ENCODE measurements at places on chromosomes 13 and 19.

- DNase-seq = no peak
Observed at GRCh38 chr19:14159059-14159458, 22.7 kb upstream of the ASF1B start.

DNA sequence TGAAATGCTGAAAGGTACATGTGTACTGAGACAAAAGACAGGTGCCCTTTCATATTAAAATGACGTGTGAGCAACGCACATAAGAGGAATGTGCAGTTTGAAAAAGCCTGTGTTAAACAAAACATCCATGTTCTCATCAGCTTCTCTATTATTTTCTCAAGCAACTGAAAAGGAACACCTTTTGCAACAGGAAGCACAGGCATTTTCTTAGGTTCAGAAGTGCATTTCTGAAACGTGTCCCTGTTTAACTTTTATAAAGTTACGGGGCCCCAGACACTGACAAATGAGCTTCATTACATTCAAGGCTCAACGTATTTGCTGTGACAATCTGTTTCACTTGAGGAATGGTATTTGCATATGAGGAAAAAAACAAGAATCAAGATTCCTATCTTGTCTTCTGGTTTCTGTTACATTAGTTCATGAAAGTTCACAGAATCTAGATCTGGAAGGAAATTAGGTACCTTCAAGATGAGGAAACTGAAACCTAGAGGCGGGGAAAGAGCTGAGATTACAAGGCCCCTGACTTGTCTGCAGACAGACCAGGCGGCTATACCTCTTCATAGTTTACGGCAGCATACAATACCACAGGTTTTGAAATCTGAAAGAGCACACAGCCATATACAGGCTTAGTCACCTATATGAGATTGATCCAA, 431.7 kb downstream of the KLF12 start:
- no peak for DNase-seq

DNA sequence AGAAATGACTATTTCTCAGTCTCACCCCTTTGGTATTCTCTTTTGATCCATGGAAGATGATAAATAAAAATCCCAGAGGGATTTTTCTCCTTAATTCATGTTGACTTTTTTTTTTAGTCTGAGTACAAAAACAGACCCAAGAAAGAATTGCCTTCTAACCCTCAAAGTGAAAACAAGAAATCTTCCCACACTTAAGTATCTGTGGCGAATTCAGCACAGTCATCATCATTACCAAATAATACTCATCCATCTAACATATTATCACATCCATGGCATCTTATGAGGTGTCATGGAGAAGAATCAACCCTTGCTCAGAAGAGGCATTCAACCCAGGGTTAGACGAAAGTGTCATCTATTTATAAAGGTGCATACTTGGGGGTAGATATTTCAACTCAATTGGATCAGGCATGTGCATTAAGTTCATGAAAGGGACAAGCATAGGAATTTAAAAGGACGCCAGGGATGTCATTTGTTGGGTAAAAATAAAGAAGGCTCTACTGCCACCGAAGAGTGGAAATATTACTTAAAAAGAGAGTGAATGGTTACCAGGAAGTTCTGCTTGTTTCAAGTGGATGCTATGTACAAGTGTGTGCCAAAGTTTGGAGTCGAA, 101.9 kb downstream of the FLT1 start:
- no peak for DNase-seq

- DNase-seq = no peak
Observed at GRCh38 chr13:23554000-23554399, 16.2 kb upstream of the TNFRSF19 start.

- DNase-seq = no peak
Observed at GRCh38 chr19:18475004-18475453, 37.1 kb upstream of the ISYNA1 start.

DNA sequence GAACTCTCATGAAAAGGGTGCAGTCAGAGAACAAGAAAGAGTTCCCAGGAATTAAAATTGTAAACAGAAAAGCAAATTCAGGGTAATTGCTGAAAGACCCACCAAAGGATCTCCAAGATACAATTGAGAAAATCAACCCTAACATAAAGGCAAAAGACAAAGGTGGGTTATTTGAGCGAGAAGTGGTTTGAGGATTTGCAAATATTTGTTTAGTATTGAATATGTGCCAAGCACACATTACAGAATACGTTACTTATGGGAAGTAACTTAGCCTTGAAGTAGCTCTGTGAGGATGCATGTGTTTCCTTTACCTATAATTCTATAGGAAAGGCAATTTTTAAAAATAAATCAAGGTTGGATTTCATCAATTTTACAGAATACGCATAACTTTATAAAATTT, 10.0 kb upstream of the CEACAM21 start:
- DNase-seq = no peak

- no peak for DNase-seq
Observed at GRCh38 chr19:41895745-41896580, 13.0 kb downstream of the ARHGEF1 start.

DNA sequence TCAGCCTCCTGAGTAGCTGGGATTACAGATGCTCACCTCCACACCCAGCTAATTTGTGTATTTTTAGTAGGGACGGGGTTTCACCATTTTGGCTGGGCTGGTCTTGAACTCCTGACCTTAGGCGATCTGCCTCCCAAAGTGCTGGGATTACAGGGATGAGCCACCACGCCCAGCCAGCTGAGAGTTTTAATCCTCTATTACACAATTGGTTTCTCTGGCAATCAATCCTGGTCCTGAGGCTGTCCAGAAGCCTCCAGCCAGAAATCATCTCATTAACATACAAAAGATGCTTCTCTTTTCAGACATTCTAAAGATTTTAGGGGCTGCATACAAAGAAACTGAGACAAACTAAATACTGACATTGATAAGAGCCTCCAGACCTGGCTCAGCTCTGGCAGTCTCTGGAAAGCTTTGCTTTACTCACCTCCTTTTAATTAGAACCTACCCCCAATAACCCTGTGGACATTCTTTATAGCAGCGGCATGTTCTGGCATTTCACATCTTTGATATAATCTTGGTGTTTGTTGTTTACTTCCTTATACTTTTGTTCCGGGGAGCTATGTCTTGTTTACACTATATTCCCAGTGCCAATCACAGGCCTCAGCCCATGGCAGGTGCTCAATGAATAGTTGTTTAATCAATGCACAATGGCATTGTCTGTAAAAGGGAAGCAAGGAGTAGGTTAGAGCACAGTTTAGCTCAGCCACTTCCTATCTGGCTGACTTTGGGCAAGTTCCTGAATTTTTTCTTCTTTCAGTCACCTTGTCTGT, 4.1 kb upstream of the ZNF724 start:
- DNase-seq = no peak

- DNase-seq = no peak
Observed at GRCh38 chr19:47093254-47093653, 20.3 kb downstream of the ZC3H4 start.

GRCh38 chr13:80599765-80600164, 258.8 kb upstream of the SPRY2 start:
- no peak for DNase-seq

- no peak for DNase-seq
Observed at GRCh38 chr13:46057256-46058015, 4.9 kb upstream of the ZC3H13 start.

- DNase-seq = no peak
Observed at GRCh38 chr19:35207391-35207871, 21.1 kb downstream of the FAM187B start.

DNA sequence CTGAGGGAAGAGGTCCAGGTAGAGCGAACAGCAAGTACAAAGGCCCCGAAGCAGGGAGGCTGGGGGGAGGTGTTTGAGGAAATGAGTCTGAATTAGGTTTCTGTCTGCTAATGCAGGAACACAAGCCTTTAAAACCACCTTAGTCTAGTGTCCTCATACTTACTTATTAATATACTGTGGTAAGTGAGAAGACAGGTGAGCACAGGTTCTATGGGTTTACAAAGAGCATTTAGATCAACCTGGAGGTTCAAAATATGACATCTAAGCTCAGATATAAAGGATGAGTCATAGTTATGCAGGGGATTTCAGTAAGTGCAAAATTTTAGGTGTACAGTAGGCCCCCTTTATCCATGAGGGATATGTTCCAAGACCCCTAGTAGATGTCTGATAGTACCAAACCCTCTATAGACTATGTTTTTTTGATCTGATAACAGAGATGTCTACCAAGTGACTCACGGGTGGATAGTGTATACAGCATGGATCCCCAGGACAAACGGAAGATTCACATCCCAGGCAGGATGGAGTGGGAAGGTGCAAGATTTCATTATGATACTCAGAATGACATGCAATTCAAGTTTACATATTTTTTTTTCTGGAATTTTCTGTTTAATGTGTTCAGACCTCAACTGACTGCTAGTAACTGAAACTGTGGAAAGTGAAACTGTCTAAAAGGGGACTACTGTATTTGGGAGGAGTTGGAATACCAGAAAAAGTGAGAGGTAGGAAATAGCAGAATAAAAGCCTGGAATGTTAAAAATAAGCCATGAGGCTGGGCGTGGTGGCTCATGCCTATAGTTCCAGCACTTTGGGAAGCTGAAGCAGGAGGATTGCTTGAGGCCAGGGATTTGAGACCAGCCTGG, 18.2 kb upstream of the MED4 start:
- no peak for DNase-seq

DNA sequence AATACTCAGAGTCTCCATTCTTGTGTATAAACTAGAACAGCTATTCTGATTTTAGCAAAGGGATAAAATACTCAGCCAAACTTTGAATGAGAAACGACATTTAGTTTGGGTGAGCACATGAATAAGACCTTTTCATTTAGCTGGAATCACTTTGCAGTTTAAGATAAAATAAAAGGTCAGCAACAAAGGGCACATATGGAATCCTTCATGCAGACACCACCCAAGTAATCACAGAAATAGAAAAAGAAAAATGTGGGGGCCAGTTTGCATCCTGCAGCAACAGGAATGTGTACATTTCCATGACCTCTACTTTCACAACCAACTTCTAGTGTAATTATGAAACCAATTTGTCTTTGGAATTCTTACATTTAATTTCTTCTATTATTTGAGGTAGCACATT, 1637.4 kb downstream of the PCDH9 start:
- DNase-seq = no peak

- no peak for DNase-seq
Observed at GRCh38 chr13:51065372-51066090, 45.5 kb downstream of the C13orf42 start.

DNA sequence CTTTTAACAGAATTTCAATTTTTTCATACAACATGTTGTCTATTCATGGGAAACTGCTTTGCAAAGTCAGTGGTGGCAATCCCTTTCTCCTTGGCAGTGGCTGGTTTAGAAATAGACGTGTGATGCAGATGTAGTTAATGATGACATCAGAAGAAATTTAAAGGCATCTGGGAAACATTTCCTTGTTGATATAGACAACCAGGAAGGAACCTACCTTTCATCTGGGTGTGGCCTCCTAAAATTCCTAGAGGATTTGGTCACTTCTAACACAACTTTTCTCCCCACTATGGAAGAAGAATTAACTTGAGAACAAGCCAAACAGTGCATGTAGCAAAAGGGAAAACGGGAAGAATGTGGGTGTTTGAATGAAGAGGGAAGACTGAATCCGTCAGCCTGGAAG, 102.8 kb downstream of the EFNB2 start:
- peak; percentile 6 for DNase-seq

DNA sequence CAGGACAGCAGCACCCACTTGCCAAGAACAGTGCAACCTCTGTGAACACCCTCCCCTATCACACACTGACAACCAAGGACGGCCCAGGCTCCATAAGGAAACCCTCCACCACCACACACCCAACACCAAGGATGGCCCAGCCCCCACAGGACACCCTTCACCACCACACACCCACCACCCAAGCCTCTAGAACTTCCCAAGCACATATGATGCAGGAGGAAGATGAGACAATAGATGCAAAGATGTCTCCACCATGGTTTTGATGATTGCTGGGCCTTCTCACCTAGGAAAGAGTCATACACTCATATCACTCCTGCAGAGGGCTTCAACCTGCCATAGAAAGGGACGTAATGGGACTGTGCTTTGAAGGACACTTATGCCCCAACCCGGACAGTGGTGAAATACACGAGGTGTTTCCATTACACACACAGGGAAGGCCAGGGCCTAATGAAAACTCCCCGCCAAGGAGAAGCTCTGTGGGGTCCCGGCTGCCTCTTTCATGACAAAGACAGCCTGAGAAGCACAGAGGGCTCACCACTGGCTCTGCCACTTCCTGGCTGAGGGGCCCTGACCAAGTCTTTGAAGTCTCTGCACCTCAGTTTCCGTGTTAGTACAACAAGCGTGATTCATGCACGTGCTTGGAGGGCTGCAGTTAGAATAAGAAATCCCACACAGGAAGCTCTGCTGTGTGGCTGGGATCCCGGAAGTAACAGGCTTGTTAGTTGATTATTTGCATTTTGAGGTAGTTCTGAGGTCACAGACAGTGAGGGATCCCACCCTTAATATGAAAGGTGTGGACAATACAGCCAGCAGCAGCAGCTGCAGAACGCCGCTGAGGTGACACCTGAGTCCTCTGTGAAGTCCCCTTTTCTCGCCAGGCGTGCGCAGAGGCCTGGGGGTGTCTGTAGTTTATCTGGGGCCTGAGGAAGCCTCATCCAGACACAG, 61.9 kb upstream of the ATP12A start:
- DNase-seq = no peak

DNA sequence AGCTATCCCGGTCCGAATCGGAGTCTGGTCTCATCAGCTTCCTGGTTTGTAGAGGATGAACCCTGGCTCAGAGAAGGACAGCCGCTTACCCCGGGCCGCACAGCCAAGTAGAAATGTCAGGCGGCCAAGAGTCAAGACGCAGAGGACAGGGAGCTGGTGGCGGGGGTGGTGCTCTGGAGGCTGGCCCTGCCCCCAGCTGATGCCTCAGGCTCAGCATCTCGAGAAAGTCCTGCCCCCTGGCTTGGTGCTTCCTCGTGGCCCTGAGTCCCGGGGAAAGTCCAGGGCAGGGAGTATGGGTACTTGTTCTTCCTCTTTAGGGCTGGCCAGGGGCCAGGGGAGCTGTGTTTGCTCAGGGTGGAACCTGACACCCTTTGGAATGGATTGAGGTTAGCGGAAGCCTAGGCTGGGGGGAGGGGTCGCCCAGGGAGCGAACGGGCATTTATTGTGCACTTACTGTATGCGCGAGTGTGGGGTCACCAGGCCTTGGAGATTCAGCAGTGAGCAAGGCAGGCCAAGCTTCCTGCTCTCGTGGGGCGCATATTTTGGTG, 2.2 kb downstream of the TJP3 start:
- peak; percentile 78 for DNase-seq

DNA sequence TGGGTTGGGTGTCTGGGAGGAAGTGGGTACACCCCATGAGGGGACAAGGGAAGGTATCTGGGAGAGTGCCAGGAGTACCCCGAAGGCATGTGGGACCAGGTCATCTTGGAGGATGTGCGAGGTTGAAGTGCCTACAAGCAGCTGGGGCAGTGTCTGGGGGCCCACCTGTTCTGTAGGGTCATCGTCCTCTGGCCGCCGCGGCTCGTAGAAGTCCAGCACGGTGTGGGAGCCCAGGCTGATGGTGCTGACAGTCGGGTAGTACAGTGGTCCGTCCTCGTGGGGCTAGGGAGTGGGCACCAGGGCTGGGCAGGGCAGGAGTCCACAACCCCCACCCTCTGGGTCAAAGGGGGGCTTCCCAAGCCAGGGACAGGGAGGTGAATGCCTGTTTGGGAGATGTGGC, 1.8 kb upstream of the SYNE4 start:
- DNase-seq = no peak

- no peak for DNase-seq
Observed at GRCh38 chr13:60574735-60575134, 177.7 kb downstream of the TDRD3 start.
